MM.1S (cell line): ENCODE measurements at places on chromosomes 11 and 22.

- no peak for DNase-seq
These were observed 57.0 kb downstream of the PDE2A start for GRCh38 chr11:72617080-72617762.

DNA sequence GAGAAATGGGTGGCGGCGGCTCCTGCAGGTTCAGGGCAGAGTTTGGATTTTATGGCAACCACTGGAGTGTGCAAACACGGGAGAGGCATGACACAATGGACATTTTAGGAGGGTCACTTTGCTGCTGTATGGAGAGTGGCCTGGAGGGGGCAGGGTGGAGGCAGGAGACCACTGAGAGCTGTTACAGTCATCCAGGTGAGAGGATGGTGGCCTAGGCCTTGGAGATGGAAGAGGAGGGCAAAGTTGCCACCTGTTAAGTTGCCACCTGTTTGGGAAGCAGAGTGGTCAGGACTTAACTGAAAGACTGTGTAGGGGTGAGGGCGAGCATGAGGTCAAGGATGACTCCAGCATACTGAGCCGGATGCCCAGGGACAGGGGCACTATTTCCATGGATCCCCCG is 2.3 kb upstream of the RAD9A start:
- DNase-seq: peak; percentile 45

DNA sequence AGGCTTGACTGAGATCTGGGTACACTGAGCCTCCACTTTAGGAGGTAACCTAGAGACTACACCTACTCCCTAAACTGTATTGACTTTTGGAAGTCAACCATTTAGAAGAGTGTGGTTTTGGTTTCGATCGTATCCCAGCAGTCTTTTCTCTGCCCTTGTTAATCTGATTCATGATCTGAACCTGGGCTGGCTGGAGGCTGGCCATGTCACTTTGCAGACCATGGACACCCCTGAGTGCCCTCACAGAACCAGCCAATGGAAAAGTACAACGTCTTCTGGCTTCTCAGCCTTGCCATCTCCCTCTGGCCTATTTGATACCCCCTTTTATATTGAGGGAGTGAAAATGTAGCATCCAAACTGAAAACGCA is 10.8 kb downstream of the EHF start:
- no peak for DNase-seq

DNA sequence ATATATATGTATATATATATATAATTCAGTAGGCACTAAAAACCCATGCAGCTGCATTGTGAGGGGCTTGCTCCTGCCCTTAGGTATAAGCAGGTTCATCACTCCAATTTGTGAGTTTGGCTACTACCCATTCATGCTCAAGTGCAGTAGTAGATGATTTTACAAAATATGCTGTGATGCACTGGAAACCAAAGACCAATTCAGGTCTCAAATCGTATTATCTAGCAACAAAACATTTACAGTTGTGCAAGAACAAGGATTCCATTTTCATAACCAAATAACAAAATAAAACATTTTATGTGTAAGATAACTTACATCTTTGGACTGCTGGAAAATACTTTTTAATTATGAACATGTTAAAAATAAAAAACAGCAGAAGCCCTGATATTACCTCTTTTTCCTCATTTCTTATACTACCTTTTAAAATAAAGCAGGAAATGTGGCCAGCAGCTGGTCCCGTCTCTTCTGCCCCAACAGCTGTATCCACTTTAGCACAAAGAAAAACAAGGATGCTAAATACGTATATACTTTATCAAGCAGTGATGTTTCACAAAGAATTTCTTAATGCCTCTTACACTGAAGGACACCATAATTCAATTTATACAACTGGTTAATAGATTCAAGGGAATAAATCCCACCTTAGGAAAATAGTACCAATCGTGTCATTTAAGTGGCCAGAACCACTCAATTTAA is 2.8 kb downstream of the CREBZF start:
- no peak for DNase-seq

- DNase-seq: no peak
These were observed 235.9 kb upstream of the ARHGAP20 start for GRCh38 chr11:110948112-110948511.

- DNase-seq: peak; percentile 55
These were observed 752 bp downstream of the POU2AF1 start for GRCh38 chr11:111378185-111378860.

GRCh38 chr11:83151274-83151977 is 5.5 kb upstream of the PCF11 start:
- DNase-seq: no peak

GRCh38 chr11:4072668-4073285 is 21.8 kb upstream of the RRM1 start:
- DNase-seq: peak; percentile 63

DNA sequence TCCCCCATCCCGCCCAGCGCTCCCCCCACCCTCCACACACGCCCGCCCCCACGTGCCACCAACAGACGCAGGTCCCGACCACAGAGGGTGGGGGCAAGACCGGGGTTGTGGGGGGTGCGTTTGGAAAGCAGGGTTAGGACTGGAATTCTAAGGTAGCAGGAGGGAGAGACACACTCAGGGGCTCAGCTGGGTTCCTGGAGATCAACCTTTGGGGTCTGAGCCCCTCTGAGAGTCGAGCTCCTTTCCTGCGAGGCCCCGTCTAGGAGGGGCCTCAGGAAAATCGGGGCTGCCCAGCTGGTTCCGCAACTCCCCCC is 429 bp downstream of the PGGHG start:
- DNase-seq: no peak

GRCh38 chr11:9838961-9839360 is 175.1 kb downstream of the SWAP70 start:
- DNase-seq: no peak

- no peak for DNase-seq
These were observed 9.0 kb upstream of the APOBEC3H start for GRCh38 chr22:39087881-39088684.

GRCh38 chr22:50581031-50581949 is 1.4 kb downstream of the CHKB start:
- no peak for DNase-seq

DNA sequence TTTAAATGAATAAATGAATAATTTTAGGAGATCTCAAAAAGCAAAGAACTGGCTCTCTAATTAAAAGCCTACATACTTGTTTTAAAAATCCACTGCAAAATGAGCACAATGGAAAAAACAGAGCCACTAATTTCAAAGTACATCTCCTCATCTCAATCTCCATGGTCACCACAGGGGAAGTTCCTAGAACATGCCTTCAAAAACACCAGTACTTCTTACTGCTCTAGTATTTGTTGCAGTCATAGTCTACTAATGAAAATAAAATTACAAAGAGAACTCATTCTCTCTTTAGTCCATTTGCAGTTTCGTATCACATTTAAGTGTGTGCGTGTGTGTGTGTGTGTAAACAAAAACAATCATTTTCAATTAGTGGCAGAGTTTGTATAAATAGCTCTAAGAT is 54.0 kb downstream of the PIK3C2A start:
- no peak for DNase-seq

DNA sequence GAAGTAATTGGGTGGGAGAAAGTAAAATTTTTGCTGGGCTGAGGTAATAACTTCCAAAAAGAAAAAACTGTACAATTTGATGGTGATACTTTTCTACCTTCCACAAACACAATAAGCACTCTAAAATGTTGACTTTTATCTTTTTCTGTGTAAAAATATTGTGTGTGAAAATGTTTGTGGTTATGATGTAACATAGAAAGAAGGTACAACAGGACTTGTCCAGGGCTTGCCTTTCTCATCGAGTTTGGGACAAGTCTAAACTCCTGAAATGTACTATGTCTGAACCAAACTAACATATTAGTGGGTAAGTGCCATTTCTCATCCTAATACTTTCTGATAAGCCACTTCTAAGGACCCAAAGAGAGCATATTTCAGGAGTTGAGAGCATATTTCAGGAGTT is 174.2 kb upstream of the PDGFD start:
- no peak for DNase-seq

DNA sequence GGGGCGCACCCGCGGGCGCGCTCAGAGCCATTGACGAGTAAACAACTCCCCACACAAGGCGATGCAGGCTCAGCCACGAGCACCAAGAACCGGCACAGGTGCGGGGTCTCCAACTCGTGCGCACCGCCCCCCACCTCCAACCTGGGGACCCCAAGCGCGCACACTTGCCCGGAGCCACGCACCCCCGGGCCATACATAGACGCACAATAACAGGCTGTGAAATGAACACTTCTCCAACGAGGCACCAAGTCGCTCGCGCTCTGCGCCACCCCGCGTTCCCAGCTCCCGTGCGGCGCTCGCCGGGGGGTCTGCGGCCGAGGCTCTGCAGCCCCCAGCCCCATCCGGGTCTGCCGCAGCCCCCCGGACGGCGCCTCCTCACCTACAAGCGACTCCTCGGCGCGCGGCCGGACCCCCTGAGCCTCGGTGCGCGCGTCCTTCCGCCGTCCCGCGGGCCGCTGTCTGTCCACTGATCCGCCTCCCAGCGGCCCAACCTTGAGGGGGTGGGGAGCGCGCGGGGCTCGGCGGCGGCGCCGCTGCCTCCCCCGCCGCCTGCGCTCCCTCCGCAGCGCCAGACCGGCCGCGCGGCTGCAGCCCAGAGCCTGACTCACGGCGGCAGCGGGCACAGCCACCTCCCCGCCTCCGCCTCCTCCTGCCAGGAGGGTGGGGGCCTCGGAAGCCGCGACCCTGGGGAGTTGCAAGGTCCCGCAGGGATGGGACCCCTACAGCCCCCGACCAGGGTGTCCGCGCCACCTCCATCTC is 1.6 kb downstream of the IFITM10 start:
- DNase-seq: no peak

DNA sequence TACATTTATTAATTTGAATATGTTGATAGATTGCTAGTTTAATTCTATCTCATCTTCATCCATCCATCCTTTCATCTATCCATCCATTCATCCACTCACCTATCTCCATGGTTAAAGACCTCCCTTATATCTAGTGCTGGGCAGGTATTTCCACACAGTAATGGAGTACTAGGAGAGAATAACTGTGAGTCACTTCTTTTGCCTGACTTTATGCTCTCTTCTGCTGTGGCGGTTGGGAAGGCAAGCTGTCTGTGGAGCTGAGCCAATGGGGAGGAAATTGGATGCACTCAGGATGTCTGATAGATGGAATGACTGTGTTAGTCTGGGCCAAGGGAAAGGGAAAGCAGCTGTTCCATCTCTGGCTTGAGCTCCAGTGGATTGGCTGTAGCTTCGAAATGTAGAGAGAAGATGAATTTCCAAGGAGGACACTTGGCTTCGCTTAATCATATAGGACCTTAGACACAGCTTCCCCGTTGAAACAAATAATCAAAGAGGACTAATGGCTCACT is 60.3 kb downstream of the NELL1 start:
- no peak for DNase-seq

- DNase-seq: no peak
These were observed 772 bp downstream of the C22orf15 start for GRCh38 chr22:23763579-23763945.

DNA sequence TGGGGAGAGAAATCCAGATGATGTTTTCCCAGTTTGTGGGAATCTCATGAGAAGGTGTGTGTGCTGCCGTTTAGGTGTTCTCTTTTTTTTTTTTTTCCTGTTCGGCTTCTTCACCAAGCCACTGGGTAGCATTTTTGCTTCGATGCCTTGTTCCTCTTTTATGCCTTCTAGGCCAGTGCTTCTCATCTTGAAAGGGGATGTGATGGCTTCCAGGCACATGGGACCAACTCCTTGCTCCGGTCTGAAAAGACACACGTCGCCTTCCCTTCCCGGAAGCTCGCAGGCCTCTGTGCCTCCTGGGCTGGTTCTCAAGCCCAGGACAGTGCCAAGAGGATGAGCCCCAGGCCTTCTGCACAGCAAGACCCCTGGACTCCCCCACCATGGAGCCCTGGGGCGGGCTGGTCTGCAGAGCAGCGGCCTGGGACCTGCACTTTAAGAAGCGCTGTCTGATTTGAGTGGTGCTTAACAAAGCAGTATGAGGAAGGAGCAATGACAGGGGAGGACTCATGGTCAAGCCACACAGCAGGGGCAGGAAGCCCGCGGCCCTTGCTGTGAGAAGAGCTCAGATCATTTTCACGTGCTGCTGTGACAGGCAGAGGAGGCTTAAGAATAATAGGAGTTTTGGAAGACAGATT is 158.8 kb downstream of the MPPED1 start:
- no peak for DNase-seq

- DNase-seq: no peak
These were observed 75.4 kb upstream of the PPARA start for GRCh38 chr22:46074771-46075551.

DNA sequence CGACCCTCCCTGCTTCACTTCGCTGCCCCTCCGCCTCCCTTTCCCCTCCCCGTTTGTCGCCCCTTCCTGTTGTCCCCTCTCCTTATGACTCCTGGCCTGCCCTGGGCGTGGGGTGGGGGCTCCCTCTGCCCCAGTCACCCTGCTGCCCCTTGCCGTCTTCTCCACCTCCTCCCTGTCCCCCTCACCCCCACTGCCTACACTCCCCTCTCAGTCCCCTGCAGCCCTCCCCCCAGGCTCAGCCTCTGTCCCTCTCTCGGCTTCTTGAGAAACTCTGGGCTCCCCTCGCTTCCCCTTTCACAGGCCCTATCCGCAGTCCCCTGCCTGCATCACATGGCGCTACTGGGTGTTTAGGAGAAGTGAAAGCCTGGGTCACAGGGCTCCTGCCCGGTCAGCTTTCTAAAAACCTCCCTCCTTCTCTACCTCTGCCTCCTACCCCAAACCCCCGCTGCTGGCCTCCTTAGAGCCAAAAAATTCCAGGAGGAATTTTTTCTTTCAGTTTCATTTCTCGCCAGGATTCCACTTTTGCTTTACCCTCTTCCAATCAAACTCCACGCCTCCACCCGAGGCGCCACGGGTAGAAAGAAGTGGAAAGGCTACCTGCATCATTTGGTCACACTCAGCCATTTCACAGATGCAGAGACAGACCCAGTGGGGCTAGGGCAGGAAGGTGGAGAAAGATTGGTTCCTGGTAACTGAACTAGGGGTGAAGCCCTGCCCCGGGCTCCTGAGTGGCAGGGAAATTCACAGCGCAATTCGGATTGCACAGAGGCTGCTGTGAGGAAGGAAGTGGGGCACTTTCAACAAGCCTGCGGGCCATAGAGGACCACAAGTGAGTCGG is at the start of gene SLC15A3:
Gene SLC15A3 (minus strand): TSS at position 273 of the 838 bp plus-strand sequence. CDS start 625 bp downstream, outside the sequence.
- peak; percentile 44 for DNase-seq

DNA sequence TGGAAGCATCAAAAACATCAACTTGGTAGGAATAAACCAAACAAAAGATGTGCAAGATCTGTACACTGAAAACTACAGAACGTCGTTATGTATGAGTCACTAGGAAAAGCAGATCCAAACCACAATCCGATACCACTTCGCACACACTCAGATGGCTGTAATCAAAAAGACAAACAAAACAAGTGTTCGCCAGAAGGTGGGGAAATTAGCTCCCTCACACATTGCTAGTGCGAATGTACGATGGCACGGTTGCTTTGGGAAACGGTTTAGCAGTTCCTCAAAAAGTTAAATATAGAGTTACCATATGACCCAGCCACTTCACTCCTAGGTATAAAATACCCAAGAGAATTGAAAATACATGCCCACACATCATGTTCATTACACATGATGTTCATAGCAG is 14.8 kb upstream of the CARD10 start:
- DNase-seq: no peak

GRCh38 chr11:47955061-47955755 is 25.2 kb upstream of the PTPRJ start:
- peak; percentile 29 for DNase-seq

- no peak for DNase-seq
These were observed 51.1 kb downstream of the USP35 start for GRCh38 chr11:78239781-78240180.
